ENCODE measurements at places on chromosomes 5 and 9.

- no peak for DNase-seq
Observed at GRCh38 chr9:29640507-29640906, 2067.2 kb upstream of the C9orf72 start.

GRCh38 chr5:124231230-124231629 is 515.2 kb downstream of the ZNF608 start:
- DNase-seq, result no peak

DNA sequence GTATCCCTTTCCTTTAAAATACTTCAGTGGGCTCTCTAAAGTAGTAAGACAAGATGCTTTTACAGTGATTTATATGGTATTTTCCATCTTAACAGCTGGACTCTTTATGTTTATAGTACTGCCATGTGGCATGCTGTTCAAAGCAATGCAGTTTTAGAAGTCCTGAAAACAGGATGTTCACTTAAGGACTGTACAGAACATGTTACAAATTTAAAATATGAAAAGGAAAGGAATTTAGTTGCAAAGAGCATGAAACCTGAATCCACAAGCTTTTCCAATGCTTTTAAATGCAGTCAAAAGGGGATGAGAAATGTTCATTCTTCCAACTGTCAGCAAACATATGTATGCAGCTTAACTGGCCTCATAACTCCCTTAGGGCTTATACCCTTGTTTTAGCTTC is 580.2 kb downstream of the EFNA5 start:
- no peak for DNase-seq

DNA sequence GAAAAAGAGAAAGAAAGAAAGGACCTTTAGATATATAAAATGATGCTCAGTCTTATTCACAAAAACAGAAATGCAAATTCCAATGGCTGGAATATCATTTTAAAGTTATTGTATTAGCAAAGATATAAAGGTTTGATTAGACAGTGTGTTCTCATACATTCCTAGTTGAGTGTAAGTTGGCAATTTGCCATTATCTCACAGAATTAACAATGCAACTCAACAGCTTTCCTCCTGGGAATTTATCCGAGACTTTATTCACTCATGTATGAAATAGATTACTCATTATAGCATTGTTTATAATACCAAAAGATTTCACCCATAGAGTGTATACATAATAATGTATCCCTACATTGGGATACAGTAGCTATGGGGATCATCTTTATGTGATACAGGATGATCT is 27.1 kb upstream of the MLLT3 start:
- DNase-seq, result no peak

- no peak for DNase-seq
Observed at GRCh38 chr5:37198061-37198460, 51.1 kb downstream of the CPLANE1 start.

GRCh38 chr5:106415541-106415940 is 1255.2 kb downstream of the EFNA5 start:
- no peak for DNase-seq

DNA sequence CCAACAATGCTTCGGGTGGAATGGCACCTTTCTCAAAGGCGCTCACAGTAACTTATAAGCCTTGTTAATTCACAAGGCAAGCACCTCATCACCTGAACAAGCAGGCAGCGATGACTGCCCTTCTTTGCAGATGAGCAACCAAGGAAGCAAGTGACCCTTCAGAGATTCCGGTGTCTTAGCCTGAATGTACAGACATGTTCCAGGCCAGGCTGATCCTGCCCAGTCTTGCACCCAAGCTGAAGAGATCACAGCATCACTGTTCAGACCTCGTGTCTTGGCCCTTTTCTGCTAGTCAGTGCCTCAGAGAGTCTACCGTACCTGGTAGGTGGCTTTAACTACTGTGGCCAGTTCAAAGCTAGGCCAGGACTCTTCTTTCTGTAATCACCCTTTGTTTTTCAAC is 94.7 kb upstream of the ERCC6L2 start:
- no peak for DNase-seq

DNA sequence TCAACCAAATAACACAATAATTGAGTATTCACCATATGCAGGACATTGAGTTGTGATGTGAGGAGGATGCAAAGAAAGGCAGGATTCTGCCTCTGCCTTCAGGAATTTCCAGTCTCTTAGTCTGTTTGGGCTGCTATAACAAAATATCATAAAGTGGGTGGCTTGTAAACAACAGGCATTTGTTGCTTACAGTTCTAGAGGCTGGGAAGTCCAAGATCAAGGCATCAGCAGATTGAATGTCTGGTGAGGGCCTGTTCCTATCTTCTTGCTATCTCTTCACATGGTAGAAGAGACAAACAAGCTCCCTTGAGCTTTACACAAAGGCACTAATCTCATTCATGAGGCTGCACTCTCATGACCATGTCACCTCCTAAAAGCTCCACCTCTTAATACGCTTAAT is 360.7 kb downstream of the ARHGEF28 start:
- no peak for DNase-seq

GRCh38 chr5:144189800-144190429 is 19.2 kb downstream of the KCTD16 start:
- peak; percentile 14 for DNase-seq

- no peak for DNase-seq
Observed at GRCh38 chr9:89597711-89598362, 7.0 kb upstream of the GADD45G start.

GRCh38 chr5:38373743-38374142 is 115.4 kb downstream of the EGFLAM start:
- DNase-seq, result no peak

DNA sequence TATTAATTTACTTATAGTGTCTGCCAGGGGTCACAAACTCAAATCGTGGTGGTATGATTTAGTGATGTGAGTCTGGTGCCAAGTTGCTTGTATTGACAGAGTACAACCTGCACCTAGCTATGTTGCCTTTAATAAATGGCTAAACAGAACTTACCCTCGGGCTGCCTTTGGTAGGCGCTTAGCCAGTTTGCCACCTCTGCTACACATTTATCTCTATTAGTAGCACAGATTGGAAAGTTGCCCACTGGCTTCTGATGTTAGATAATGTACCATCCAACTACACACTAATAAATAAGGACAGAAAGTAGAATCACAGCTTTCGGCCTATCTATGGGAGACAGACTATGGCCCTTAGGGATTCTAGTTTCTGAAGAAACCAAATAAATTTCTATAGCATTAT is 368.4 kb downstream of the MAN2A1 start:
- no peak for DNase-seq

- DNase-seq, result no peak
Observed at GRCh38 chr5:48192-48591, 43.8 kb upstream of the PLEKHG4B start.

- DNase-seq, result no peak
Observed at GRCh38 chr5:141392429-141393198, at the start of gene PCDHGA8. Gene PCDHGA8, plus strand, starts transcription at chr5:141392633. Its CDS starts 181 bp downstream, at chr5:141392814.

- peak; percentile 69 for DNase-seq
Observed at GRCh38 chr9:137445275-137445807, 4.2 kb upstream of the ENTPD8 start.

DNA sequence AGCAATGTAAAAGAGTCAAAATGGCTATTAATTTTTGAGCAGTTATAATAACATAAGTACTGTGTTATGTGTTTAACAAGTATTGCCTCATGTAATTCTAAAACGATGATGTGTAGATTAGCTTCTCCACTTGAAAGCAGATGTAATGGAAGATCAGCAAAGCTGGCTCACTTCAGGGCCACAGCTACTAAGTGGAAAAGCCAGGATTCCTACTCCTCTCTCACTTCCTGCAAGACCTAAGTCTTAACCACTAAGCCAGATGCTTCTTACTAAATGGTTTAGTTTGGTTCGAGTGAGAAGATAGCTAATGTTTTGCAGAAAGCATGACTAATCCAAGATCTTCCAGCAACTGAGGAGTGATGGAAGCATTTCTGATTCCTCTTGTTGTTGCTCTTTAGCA is 15.7 kb upstream of the TNC start:
- DNase-seq, result no peak

DNA sequence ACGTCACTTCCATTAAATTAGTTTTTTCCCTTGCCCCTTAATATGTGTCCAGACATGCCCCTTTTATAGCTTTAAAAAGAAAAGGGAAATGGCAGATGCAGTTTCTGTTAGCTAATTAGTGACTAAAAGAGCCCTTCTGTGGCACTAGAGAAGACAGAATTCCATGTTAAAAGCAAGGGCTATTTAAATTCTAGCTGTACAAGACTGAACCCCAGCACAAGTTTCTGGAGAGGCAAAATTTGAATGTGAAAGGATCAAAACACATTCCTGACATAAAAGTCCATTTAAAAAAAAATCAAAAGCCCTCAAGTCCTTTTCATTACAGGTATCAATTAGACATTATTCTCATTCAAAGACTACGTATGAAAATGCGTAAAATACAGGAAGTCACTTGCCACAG is 78.7 kb downstream of the HAPLN1 start:
- no peak for DNase-seq

DNA sequence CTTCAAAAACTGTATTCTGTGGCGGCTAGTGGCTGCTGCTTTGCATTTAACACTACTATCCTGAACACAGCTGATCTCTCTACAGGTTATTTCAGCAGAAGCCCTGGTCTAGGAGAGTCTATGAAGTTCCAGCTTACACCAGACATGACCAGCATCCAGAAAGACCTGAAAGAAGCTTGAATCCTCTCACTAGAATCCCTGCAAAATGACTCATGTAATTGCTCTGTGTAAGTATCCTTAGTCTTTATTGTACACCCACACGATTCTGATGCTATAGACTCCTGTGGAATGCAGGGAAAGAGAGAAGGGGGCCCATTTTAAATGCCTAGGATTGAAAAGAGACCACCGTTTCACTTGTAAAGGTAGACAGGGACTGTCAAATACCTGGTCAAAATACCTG is 859 bp upstream of the GRIA1 start:
- DNase-seq, result no peak

DNA sequence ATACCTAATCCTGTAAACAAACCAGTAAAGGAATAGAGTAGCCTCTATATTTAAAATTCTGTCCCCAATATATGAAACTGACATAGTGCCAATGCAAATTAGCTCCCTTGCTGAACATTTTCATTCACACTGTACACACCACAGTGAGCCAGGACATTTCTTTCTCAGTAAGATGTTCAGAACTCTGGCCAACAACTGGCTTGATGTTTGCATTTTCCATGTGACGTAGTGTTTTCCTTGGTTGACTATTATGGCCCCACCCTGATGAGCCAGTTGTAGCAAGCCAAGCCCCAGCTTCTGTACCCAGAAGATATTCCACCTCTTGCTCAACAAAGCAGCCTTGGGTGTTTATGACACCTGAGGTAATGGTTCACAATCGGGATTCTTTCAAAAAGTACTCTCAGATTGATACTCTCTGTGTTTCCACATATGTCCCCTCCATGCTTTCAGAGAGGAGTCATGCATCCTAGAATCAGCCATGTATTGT is 17.7 kb upstream of the ANXA1 start:
- no peak for DNase-seq

DNA sequence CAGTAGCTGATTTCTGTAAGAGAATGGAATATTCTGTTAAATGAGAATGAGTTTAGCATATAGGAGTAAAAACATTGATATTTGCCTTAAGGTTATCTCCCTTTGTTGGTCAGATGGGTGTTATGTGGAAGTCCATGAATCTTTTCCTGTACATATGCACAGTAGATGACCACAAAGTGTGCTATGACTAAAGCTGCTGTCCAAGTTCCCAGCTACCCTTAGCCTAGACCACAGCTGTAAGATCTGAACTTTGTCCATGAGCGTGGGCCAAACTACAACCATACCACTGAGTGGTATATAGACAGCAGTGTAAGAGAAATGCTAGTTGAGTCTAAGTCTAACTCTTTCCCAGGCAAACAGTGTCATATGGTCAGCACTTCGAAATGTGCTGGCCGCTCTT is 48.8 kb downstream of the CD180 start:
- no peak for DNase-seq

DNA sequence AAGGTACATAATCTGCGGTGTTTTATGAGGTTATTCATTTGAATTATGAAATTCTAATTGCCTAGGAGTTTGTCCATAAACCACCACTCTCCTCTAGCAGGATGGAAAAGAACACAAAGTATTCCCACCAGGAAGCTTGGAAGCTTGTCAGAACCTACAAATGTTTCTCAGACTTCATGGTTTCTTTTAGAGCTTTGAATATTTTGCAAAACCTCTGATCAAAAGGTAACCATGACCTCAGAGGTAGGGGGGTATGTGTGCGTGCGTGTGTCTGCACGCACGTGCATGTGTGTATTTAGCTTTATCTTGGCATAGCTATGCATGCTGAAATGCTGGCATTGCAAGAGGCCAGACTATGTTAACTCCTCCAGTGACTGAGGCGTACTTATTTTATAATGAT is 847.0 kb downstream of the TLE1 start:
- DNase-seq, result no peak

DNA sequence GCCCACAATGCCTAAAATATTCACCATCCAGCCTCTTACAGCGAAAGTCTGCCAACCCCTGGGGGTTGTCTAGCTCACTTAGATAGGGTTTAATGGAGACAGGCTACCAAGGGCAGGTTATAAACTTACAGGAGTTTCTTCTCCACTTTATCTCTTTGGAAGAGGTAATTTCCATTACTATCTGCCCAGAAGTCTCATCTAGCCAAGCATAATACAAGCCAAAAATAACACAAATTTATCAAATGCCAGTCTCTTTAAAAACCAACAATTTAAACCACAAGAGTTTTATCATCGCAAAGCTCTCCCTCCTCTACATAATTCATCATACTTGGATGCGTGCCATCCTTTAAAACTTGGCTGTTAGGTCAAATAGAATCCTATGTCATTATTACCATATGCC is 6.2 kb downstream of the RBM22 start:
- no peak for DNase-seq

DNA sequence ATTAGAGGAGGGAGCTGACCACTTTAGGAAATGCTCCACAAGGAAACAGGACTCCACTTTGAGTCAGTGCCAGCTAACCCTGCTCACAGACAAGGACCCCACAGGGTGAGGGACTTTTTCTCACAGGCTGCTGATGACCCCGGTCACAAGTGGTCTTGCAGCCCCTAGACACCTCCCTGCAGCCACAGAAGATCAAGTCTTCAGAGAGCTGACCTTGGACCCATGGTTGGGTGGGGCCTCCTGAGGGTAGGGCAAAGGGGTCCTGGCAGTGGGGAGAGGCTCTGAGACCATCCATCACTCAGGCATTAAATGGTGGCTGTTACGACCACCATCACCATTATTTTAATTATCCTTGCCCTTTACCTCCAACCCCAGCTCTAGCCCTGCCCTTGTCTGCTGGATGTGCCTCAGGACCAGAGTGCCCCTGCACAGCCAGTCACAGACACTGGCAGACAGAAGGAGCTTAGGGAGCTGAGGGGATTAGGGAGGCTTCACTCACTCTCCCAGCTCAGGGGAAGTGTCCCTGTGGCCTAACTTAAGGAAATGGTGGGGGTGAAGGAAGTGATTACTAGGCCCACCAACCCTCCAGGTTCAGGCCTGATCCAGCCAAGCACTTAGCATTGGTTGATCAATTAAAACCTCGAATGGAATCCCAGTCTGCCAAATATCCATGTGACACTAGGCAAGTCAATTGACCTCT is 1.6 kb downstream of the ACSL6 start:
- no peak for DNase-seq

Data from activated CD4-positive, CD25-positive, alpha-beta regulatory T cell (primary cell).